ENCODE measurements at places on chromosomes 7 and 10.

DNA sequence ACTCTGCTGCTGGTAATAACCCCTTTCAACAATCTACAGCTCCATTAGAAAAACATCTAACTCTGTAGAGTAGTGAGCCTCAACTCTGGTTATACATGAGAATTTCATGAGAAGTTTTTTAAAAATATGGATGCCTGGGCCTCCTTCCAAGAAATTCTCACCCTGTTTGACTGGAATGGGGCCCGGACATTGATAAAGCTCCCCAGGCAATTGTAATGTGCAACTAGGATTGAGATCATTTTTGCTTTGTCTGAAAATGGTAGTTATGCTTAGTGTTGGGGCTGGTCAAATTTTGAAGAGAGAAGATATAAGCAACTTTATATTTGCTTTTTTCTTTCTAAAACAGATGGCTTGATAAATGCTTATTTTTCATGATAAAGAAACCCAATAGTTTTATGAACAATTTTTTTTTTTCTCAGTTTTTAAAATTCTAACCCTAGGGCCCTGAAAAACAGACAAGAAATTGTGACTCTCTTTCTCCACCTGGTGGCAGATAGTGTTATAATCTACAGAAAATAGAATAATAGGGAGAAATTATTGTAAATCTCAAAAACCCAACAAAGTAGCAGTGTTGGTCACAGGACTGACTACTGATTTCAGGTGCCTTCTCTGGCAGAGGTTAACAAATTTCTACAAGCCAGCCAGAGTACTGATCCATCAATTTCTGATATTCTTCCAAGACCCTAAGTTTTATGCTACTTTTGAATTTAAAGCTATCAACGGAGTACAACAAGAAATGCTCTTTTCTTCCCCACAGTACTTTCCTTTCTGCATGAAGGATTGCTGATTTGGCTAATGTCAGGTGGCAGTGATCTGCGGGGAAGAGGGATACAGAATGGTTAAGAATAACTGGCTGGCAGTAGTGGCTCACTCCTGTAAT, 174.8 kb downstream of the DKK1 start:
- DNase-seq, result no peak

GRCh38 chr10:69465457-69466157, 14.3 kb downstream of the TSPAN15 start:
- no peak for DNase-seq

DNA sequence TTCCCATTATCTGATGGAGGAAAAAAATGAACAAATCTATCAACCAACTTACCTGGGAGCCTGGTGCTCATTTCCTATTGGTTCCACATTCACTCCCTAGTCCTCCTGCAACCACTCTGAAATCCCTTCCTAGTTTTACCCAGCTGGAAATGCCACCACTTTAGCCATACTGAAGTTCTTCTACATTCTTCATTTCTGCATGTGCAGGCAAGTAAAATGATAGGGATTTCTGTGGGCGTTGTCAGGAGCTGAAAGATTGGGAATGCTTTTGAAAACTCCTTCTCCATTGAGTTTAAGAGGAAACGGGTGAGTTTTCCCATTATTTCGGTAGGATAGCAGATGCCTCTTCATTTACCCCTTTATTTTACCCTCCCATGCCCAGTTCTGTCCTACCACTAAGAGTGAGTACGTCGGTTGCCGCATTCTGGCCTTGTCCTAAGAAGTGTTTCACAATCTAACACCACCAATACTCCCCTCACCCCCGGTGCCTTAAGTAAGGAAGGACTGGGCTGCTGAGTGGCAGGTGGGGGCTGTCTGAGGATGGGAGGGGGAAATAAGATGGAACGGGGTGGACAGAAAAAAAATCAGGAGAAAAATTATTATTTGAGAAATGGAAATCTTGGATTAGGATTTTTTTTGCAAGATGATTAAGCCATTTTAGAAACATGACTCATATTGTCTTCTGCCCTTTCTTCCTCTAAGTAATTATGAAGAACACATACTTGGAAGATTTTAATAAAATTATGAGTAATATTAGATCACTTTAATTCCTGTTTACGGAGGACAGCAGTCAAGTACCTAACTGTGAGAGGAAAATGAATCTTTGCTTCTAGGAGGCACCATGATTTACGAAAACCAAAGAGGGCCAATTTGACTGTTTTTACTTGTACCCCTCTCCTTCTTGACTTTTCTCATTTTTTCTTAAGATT, 13.2 kb upstream of the TAS2R60 start:
- DNase-seq, result no peak

GRCh38 chr7:114026486-114027089, 107.8 kb upstream of the PPP1R3A start:
- DNase-seq, result no peak

GRCh38 chr7:156478486-156478885, 162.1 kb upstream of the RNF32 start:
- DNase-seq, result no peak

GRCh38 chr7:64494912-64495461, 67.9 kb downstream of the ZNF680 start:
- DNase-seq, result peak; percentile 24
